ENCODE measurements at places on chromosomes 4 and X. TPM values are rescaled to one million over a fixed set of nuclear protein-coding genes. Genes with fewer than 3 reads are reported as not detected.

DNA sequence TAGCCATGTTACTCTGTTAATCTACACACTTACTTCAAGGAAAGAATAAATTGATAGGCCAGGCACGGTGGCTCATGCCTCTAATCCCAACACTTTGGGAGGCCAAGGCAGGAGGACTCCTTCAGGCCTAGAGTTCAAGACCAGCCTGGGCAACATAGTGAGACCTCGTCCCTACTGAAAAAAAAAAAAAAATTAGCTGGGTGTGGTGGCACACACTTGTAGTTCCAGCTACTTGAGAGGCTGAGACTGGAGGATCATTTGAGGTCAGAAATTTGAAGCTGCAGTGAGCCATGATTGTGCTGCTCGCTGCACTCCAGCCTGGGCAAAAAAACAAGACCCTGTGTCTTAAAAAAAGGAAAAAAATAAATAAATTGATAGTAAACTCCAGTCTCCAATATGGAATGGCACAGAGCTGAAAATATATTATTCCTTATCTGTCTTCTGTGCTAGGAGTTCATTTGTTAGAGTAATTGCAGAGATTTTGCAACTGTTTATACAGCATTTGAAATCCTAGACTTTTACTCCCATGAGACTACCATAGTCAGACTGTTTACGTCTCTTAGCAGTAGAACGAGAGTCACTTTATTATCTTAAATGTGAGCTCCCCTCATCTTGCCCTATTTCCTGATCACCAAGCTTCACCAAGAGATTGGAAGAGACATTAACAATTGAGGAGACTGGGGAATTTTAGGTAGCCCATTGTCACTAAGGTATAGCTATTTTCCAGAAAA, 18.8 kb upstream of the TMEM131L start:
- no peak for DNase-seq

GRCh38 chrX:112235547-112235946, 153.0 kb upstream of the TRPC5 start:
- no peak for DNase-seq

DNA sequence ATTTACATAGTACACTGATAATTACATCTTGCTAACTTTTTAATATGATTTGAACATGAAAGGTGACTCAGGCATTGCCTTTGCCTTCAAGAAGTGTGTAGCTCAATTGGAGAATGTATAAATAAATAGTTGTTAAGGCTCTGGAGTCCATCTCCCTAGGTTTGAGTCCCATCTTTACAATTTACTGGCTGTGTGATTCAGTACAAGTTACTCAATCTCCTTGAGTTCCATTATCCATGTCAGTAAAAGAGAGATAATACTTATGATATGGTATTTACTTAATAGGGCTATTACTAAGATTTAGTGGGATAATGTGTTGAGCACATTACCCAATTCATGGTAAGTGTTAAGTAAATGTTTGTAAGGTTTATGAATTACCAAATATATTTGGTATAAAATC, 1.9 kb upstream of the FGG start:
- no peak for DNase-seq

The RTL9 gene
- 0.11 TPM for total RNA-seq

DNA sequence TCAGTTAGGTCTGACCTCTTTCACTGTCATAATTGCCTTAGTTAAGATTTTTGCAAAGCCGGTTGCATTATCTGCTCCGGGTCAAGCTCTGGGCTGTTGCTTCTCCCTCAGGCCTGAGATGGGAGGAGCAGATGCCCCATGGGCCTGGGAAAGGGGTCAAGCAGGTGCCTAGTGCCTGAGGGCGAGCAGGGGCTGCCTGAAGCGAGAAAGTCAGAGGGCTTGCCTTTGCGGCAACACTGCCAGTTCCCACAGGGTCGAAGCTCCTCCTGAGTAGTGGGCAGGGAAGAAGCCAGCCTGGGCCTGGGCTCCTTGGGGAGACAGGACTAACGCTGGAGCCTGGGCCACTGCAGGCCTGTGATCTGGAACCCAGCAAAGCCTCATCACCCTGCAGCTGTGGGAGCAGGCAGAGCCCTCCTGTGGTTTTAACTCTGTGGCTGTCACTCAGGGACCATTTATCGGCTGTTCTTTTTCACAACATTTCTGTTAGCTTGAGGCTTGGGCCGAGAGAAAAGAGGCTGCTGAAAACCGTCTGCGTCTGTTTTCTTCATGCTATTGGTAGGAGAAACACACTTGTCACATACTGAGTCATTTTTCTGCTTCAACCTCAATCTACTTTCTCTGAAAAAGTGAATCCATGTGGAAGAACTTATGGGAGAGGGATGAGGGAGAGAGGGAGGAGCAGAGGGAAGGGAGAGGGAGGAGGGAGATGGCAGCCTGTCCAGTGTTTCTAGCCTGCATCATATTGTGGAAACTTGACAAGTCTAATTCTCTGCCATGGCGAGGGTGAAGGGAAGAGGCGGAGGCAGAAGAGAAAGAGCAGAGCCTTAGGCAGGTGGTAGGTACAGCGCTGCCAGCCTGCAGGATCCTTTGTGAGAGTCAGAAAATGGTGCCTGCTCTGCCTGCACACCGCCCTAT, 68.4 kb downstream of the RHOH start:
- DNase-seq, result no peak

The UNC5C gene
- 1.3 TPM for total RNA-seq
